Right lobe of liver (tissue), 6 donors: ENCODE measurements at places on chromosomes 2 and 18. TPM values are rescaled to one million over a fixed set of nuclear protein-coding genes. Genes with fewer than 3 reads are reported as not detected.

GRCh38 chr2:185130685-185131084 lies 532.4 kb downstream of the ZNF804A start:
- no peak for DNase-seq

DNA sequence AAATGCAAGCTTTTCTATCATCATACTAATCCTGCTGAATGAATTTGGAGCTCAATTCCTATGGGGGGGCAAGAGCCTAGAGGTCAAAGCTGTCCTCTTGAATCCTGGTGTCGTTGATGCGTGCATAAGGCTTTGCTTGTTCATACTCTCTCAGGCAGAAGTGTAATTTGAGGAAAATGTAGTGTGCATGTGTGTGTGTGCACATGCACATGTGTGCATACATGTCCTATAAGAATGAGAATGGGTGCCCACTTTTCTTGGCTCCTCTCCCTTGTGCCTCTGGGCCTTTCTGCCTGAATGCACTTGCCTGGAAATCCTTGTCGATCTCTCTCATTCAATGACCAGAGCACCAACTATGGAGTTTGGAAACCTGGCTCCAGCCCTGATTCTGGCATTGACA lies 28.5 kb upstream of the C18orf32 start:
- no peak for DNase-seq

DNA sequence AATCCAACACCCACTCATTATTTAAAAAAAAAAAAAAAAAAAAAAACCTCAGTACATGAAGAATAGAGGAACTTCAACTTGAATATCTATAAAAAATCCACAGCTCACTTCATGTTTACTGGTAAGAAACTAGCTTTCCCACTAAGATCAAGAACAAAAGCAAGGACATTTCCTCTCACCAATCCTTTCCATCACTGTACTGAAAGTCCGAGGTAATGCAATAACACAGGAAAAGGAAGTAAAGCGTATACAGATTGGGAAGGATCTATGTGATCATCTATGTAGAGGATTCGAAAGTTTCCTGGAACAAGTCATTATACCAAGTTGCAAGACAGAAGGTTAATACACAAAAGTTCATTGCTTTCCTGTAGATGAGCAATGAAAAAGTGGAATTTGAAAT lies 63.2 kb downstream of the ROCK2 start:
- DNase-seq = no peak

RNF125 gene
- 2.9 TPM for total RNA-seq

CROCC2 gene
- 0.07 TPM for total RNA-seq

DNA sequence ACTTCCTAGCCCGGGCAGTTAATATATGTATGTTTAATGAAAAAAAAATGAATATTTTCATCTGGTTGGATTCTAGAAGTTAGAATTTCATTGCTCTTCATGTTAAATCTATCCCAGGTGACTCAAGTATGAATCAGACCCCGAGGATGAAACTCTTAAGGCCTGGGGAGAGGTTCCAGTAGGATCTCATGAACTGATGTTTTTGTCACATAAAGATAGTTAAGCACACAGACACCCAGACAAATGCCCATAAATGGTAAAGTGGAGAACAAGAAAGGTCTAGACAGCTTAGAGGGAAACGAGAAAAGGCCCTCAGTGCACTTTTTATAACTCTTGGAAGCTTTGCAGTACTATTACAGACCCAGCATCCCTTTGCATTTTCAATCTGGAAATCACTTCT lies 114.1 kb downstream of the RIF1 start:
- DNase-seq = no peak

GRCh38 chr2:15861898-15862297 lies 78.5 kb upstream of the MYCN start:
- no peak for DNase-seq

FOXD4L1 gene
- 0.11 TPM for total RNA-seq

DNA sequence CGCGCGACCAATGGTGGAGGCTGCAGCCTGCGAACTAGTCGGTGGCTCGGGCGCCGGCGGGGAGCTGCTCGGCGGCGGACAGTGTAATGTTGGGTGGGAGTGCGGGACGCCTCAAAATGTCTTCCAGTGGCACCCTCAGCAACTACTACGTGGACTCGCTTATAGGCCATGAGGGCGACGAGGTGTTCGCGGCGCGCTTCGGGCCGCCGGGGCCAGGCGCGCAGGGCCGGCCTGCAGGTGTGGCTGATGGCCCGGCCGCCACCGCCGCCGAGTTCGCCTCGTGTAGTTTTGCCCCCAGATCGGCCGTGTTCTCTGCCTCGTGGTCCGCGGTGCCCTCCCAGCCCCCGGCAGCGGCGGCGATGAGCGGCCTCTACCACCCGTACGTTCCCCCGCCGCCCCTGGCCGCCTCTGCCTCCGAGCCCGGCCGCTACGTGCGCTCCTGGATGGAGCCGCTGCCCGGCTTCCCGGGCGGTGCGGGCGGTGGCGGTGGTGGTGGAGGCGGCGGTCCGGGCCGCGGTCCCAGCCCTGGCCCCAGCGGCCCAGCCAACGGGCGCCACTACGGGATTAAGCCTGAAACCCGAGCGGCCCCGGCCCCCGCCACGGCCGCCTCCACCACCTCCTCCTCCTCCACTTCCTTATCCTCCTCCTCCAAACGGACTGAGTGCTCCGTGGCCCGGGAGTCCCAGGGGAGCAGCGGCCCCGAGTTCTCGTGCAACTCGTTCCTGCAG lies at the start of gene HOXD9:
Gene HOXD9, plus strand, starts transcription at position 37 of the 728 bp plus-strand sequence. Its CDS starts 50 bp downstream, at position 87.
- DNase-seq = no peak

DNA sequence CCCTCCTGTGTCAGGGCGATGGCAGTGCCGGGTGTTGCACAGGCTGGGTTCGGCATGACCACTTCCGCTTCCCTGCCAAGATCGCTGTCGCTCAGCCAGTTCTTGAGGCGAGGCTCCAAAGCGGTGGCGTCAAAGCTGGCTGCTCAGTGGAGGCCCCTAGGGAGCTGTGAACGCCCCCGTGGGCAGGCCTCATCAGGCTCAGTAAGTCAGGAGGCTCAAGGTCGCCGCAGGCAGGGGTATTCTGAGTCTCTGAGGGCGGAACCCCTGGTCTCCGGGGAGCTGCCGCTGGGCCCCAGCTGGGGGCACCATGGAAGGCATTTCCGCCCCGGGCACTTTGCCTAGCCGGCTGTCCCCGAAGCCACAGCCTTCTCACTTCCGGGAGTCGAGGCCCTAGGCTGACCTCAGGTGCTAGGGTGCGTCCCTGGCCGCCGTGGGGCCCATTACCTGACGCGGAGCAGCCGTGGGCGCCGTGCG lies 210.4 kb downstream of the SOCS6 start:
- no peak for DNase-seq

- DNase-seq = no peak
These were observed 35.4 kb upstream of the GPR17 start for GRCh38 chr2:127610561-127610960.

- peak; percentile 51 for DNase-seq
These were observed at the start of gene HNMT for GRCh38 chr2:137964066-137964858. TSS of gene HNMT (plus strand) at chr2:137964473. CDS start at chr2:137964492, 19 bp downstream.

DNA sequence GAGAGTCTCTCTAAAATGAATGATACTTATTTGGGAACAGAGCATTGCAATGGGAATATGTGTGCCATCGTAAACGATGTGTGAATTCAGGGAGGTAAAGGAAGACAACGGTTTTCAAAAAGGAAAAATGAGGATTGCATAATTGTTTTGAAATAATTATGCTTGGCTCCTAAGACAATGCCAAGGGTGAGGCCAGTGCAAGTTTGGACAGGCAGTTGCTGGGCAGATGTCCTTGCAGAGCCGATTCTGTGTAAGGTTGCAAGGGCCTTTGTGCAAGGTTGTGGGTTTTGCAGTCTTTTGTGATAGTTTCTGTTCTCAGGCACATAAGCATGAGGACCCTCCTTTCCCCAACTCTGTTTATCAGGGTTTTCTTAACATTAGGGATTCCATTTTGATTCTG lies 70.0 kb upstream of the ZNF236 start:
- DNase-seq = no peak

MEIS1 gene
- total RNA-seq = 8.8 TPM

PFN4 gene
- total RNA-seq = 0.29 TPM

- no peak for DNase-seq
These were observed 27.2 kb downstream of the PXDN start for GRCh38 chr2:1717113-1717512.

DNA sequence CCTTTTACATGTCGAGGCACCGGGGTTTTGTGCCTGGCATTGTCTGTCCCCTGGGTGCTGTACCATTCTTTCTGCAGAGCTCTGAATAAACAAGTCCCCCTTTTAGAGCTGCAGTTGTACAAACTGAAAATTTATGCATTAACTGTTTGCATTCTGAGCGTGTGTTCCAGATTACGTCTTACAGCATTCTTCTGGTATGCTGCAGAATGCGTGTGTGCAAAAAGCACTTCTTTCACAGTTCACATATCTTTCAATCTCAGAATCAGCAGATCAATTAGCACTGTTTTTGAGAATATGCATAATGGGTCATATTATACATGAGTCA lies 27.5 kb downstream of the MEIS1 start:
- no peak for DNase-seq

- no peak for DNase-seq
These were observed 255.2 kb downstream of the LPIN1 start for GRCh38 chr2:12001621-12002020.

LNPK gene
- 20.2 TPM for total RNA-seq

MEP1B gene
- total RNA-seq = 0.56 TPM

IL36B gene
- not detected for total RNA-seq

- no peak for DNase-seq
These were observed 24.7 kb upstream of the AGAP1 start for GRCh38 chr2:235468978-235469655.

- peak; percentile 73 for DNase-seq
These were observed 4.8 kb downstream of the ATOH8 start for GRCh38 chr2:85758361-85759256.

TTN gene
- 9.5 TPM for total RNA-seq

GRCh38 chr2:109144271-109144670 lies 15.3 kb downstream of the SH3RF3 start:
- DNase-seq = no peak

- no peak for DNase-seq
These were observed 35.3 kb downstream of the RAB31 start for GRCh38 chr18:9743200-9744016.

DNA sequence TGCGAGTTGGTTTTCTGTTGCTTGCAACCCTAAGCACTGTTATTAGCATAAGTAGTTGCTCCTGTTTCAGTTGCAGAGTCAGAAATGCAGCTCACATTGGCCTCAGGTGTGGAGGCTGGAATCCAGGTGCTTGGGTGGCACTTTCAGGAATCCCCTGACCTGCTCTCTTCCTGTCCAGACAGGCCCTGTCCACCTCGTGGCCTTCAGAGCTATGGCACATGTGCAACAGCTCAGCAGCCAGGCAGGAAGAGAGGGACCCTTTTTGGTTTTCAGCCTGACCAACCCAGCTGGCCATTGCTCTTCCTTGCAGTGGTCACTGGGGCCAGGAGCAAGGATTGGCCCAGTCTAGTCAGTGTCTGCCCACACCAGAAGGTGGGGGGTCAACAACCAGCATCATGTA lies 12.7 kb downstream of the ACOXL start:
- DNase-seq = no peak

DNA sequence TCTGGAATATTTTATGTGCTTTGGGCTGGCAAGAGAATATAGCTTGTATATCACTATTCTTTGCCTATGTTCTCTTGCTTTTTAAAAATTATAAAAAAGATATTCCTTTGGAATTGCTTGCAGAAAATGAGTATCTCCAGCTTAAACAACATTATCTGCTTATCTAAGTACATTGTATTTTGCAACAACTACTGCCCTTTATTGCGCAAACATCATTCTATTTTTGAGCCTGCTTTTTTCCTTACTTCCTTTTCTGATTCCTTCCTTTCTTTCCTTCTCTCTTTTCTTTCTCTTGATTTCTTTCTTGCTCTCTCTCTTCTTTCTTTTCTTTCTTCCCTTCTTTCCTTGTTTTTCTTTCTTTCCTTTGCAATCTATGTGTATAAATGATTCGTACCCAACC lies 74.0 kb downstream of the UNC80 start:
- no peak for DNase-seq

RAB6C gene
- total RNA-seq = not detected

ALLC gene
- not detected for total RNA-seq

DNA sequence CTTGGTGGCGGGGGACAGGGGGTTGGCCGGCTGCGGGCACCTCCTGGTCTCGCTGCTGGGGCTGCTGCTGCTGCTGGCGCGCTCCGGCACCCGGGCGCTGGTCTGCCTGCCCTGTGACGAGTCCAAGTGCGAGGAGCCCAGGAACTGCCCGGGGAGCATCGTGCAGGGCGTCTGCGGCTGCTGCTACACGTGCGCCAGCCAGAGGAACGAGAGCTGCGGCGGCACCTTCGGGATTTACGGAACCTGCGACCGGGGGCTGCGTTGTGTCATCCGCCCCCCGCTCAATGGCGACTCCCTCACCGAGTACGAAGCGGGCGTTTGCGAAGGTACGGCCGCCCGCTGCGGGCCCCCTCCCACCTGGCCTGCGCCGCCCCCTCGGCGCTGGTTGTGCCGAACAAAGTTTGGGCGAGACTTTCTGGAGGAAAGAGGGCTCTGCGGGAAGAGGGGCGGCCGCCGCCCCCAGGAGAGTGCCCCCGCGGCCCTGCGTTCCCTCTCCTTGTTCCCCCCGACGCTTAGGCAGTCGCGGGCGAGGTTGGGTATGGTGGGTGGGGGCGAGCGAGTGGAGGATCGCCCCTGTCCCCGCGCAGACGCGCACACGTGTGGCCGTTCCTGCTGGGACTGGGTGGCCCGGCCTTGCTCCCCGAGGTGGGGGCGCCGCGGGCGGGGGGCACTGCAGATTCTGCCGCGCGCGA lies 866 bp downstream of the CRIM1 start:
- peak; percentile 47 for DNase-seq
